ENCODE measurements at places on chromosomes 3 and 15.

DNA sequence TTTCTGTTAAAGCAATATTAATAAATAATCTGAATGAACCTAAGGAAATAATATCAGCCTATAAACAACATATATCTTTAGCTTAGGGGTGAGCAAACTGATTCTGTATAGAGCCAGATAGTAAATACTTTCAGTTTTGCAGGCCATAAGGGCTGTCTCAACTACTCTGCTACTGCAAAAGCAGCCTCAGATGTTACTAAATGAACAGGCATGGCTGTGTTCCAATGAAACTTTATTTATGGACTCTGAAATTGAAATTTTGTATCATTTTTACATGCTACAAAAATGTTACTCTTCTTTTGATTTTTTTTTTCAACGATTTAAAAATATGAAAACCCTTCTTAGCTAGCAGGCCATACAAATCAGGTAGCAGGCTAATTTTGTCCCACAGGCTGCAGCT, 212.8 kb upstream of the PRICKLE2 start:
- DNase-seq = no peak

DNA sequence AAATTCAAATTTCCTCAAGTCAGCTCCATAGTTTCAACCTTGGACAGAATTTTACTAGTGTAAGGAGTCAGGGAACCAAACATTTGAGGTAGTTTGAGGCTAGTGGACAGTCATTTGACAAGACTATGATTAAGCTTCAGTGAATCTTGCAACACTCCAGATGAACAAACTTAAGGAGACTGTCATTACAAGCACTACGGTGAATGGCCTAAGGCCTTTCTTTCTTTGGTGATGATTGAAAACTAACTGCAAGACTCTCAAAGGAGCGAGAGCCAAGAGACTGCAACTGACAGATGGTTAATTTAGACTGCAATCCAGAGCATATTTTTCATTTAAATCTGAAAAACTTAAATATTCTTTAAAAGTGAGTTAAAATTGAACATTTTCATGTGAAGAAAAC, 272.3 kb upstream of the NECTIN3 start:
- DNase-seq = no peak

DNA sequence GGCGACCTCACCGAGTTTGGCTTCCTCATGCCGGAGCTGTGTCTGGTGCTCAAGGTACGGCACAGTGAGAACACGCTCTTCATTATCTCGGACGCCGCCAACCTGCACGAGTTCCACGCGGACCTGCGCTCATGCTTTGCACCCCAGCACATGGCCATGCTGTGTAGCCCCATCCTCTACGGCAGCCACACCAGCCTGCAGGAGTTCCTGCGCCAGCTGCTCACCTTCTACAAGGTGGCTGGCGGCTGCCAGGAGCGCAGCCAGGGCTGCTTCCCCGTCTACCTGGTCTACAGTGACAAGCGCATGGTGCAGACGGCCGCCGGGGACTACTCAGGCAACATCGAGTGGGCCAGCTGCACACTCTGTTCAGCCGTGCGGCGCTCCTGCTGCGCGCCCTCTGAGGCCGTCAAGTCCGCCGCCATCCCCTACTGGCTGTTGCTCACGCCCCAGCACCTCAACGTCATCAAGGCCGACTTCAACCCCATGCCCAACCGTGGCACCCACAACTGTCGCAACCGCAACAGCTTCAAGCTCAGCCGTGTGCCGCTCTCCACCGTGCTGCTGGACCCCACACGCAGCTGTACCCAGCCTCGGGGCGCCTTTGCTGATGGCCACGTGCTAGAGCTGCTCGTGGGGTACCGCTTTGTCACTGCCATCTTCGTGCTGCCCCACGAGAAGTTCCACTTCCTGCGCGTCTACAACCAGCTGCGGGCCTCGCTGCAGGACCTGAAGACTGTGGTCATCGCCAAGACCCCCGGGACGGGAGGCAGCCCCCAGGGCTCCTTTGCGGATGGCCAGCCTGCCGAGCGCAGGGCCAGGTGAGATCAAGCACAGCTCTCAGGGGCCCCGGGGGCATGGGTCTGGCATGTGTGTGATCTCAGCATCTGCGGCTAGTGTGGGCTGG, 7.1 kb upstream of the STAB1 start:
- no peak for DNase-seq

DNA sequence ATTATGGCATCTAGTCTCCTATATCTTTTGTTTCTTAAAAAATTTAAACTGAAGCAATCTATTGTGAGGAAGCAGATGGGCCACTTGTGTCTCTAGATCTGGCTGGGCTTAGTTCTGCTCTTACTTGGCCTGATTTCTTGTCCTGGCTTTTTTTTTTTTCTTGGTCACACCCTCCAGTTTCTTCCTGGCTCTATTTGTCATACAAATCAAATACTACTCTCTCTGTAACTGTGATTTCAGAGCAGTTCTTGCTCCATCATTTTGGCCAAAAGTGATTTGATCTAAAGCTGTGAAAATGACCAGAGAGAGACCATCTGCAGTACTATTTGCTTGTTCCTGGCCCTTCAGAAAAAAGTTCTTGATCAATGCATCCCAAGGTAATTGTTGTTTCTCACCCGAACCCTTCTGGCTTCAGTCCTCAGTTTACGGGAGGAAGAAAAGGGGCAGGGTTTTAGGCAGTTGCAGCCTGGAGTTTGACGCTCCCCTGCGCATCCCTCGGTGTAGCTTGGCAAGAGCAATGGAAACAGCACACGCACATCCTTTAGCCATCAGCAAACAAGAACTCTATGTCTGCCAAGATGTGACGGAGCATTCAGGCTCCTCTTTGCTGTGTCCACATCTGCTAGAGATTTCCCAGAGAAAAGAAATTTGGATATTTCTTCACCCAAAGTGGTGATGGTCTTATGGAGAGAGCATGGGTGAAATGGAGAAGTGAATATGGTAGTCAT, 31.6 kb downstream of the CHST2 start:
- no peak for DNase-seq

GRCh38 chr3:98892263-98892662, 9.2 kb downstream of the DCBLD2 start:
- DNase-seq = no peak

GRCh38 chr3:129315223-129315997, 36.7 kb downstream of the HMCES start:
- no peak for DNase-seq

DNA sequence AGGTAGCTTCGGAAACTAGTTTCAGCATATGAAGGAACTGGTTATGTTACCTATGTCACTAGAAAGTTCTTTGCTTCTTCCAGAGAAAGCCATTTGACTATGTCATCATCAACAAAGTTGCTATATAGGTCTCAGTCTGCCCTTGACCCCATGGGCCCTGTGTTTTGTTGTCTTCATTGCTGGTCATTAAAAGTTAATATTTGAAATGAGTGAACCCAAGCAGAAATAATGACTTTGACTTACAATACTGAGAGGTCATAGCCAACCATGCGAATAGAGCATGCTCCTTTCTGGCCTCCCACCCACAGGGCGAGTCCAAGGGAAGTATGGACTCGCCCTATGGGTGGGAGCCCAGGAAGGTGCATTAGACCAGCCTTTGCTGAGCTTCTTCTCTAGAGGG, 40.9 kb downstream of the APH1B start:
- DNase-seq = no peak

- no peak for DNase-seq
Observed at GRCh38 chr15:34646918-34647317, 63.5 kb upstream of the GOLGA8B start.

- no peak for DNase-seq
Observed at GRCh38 chr3:58584690-58585004, 7.5 kb upstream of the FAM107A start.

DNA sequence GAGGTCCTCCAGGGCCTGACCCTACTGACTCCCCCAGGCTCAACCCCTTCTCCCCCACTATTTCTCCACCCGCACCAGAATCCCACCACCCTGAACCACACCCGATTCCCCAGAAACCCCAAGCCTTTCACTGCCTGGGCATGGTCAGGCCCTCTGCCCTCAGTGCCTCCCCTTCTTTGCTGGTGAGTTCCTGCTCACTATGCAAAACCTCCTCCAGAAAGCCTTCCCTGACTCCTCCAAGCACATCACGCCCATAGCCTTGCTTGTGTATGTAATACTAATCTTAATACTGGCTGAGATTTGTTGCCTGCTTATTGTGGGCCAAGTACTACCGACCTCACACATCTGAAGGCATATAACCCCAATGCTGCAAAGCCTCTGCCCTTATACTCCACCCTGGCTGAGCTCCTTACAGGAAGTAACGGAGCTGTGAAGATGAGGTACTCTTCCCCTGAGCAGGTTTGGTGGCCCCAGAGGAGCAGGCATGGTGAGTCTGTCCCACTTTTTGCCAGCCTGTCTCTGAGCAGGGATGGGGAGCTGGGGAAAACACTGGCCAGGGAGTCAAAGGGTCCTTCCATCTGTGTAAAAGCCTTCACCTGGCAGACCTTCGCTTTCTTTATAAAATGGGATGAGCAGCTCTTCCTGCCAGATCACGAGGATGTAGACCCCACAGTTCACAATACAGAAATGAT, 9.5 kb downstream of the RAB6B start:
- no peak for DNase-seq

DNA sequence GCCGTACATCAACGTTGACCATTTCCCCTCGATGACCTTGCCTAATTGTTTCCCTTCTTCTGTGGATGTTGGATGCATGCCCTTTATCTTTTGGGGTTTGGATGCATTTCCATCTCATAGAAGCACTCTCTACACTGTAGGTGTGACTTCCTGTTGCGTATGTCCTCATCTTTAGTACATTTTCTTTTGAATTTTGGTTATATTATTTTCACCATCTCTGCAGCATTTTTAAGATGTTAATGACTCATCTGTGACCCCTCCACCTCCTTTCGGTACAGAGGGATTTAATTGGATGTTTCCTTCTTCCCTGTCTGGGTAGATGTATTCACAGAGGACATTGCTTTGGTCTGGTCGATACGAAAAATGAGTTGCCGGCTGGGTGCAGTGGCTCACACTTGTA, 172.1 kb downstream of the APBA2 start:
- DNase-seq = no peak

DNA sequence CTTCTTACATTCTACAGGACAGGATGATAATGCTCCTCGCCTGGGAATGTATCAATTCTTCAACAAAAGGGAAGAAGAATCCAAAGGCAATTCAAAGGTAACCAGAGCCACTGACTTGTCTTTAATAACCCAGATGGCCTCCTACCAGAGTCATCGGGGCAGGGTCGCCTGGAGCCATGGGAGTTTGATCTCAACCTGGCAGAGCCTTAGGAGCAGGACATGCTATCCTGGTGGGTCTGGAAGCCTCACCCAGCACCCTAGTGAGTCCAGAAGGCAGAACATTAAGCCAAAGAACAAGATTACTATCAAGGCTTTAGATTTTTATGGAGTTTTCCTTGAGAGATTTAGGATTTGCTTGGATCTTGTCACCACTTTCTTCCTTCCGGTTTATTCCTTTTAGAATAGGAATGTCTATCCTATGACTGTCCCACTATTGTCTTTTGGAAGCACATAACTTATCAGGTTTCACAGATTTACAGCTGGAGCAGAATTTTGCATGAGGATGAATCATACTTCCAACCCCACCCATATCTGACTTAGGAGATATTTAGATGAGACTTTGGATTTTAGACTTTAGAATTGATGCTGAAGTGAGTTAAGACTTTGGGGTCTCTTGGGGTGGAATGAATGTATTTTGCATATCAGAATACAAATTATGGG, 330.3 kb upstream of the GOLIM4 start:
- no peak for DNase-seq

- no peak for DNase-seq
Observed at GRCh38 chr3:16437640-16438039, 75.9 kb downstream of the RFTN1 start.

DNA sequence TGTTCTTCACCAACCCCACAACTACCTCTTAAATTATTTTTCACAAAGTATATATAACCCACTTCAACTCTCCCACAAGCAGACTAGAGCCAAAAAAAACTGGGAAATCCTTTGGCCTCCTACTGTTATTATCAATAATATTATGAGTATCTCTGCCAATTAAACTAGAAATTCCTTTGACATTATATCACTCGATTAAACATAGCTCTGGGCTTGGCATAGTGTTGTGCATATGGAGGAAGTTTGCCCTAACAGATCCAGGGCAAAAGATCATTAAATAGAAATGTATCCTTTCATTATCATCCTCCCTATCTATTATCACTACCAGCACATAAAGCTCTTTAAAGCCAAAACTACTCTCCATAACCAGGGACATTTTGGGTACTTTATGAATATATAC, 74.9 kb downstream of the OSBPL10 start:
- no peak for DNase-seq

GRCh38 chr3:171458071-171458863, 1.9 kb downstream of the TNIK start:
- DNase-seq = no peak

GRCh38 chr3:108512671-108513070, 2.3 kb upstream of the MYH15 start:
- DNase-seq = no peak

DNA sequence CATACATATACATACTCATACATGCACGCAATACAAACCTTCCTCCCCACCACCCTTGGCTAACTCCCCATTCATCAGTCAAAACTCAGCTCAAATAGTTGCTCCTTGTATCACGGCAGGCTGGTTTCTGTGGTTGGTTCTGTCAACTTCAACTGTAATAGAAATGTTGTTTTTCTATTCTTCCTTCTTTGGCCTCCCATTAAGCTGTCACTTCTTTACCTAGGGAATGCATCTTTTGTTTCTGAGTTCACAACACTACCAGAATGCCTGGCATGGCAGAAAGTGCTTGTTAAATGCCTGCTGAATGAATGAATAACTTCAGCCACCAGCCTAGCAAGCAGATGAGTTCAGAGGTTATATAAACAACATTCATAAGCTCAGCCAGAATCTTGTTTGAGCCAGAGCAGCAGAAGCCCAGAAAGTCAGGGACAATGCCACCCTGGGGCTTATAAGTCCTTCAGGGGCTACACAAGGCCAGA, 63.1 kb downstream of the B3GALNT1 start:
- DNase-seq = no peak

DNA sequence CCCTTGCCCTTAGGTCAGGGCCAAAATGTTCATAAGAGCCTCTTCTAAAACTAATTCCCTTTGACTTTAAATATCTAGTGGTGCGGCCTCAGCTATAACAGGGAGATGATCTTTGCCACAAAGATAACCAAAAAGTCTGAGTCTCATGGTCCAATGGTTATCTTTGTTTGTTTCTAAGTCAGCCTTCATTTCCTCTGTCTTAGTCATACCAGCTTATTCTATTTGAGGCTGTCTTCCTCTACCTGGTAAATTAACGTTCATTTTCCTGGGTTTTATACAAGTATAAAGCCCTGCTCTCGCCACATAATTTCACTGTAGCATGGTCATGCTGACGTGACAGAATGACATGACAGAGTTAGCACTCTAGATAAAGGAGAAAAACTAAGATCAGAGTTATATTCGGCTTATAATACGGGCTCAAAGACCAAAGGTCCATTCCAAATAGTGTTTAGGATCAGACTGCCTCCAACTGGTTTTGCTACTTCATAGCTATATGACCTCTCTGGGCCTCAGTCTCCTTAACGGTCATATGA, 18.4 kb downstream of the ZNF860 start:
- DNase-seq = no peak

All from skeletal muscle cell (primary cell).